Thoracic aorta (tissue), 2 donors: ENCODE measurements at places on chromosomes 11 and 22.

- no peak for DNase-seq
Observed at GRCh38 chr22:22244316-22245250, at the start of gene VPREB1. VPREB1 (plus strand) TSS chr22:22244786; CDS start chr22:22244814, 28 bp downstream.

GRCh38 chr11:102256251-102256650 lies 61.0 kb upstream of the BIRC3 start:
- DNase-seq, result no peak

DNA sequence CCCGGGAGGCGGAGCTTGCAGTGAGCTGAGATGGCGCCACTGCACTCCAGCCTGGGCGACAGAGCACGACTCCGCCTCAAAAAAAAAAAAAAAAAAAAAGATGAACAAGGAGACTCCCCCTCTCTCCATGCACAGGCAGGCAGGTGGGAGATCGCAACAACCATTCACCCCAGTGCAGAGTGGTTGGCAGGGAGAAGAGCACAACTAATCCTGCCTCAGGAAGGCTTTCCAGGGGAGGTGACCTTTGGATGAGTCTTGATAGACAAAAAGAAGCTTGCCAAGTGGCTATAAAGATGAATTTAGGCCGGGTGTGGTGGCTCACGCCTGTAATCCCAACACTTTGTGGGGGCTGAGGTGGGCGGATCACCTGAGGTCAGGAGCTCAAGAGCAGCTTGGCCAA lies 30.0 kb downstream of the FLRT1 start:
- DNase-seq, result no peak

DNA sequence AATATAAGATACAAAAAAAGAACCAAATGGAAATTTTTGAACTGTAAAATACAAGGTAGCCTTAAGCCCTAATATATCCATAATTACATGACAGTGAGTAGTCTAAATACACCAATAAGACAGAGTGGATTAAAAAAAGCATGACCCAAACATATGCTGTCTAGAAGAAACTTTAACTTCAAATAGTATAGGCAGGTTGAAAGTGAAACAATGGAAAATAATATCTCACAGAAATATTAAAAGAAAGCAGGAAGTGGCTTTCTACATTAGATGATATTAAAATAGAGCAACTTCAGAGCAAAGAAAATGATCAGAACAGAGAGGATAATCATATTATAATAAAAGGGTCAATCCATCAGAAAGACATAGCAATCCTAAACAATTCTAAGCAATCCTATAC lies 21.8 kb downstream of the DCUN1D5 start:
- DNase-seq, result no peak

- no peak for DNase-seq
Observed at GRCh38 chr11:111707691-111708067, 58.5 kb downstream of the PPP2R1B start.

DNA sequence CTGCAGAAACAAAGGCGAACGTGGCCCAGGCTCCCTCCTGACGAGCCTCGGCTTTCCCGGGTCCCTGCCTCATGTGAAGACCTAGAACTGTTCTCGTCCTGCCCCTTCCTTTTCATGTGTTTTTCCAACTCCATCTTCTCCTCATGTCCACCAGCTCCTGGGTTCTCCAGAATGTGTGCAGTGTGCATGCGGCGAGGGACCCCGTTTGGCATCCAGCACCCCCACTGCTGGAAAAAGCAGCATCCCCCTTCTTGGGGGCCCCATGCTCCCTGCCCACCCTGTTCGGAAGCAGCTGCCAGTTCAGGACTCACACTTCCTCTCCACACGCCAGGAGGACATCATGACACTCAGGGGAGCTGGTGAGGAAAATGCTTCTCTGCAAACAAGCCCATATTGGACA lies 313.5 kb downstream of the BRD1 start:
- DNase-seq, result no peak

DNA sequence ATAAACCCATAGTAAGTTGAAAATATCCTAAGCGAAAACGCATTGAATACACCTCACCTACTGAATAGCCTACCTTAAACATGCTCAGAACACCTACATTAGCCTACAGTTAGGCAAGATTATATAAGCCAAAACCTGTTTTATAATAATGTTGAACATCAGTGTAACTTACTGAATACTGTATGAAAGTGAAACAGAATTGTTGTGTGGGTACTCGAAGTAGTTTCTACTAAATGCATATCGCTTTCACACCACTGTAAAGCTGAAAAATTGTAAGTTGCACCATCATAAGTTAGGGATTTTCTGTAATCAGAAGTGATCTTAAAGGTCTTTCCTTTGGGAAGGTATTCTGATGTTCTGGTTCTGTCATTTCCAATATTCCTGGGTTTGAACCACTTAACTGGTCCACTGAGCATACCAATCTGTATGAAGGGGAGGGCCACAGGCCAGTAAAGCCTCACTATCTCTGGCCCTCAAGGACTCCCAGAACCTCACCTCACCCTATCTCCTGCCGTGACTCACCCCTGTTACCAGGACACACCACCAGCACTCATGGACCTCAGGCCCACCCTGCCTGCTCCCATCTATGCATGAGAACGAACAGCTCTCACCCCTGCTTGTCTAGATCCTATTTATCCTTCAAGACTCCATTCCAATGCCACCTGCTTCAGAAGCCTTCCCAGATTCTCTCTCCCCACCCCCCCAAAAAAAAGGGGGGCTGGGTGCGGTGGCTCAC lies 70.0 kb downstream of the NAT10 start:
- DNase-seq, result no peak

GRCh38 chr22:25929321-25929878 lies 187.4 kb downstream of the MYO18B start:
- DNase-seq, result no peak

DNA sequence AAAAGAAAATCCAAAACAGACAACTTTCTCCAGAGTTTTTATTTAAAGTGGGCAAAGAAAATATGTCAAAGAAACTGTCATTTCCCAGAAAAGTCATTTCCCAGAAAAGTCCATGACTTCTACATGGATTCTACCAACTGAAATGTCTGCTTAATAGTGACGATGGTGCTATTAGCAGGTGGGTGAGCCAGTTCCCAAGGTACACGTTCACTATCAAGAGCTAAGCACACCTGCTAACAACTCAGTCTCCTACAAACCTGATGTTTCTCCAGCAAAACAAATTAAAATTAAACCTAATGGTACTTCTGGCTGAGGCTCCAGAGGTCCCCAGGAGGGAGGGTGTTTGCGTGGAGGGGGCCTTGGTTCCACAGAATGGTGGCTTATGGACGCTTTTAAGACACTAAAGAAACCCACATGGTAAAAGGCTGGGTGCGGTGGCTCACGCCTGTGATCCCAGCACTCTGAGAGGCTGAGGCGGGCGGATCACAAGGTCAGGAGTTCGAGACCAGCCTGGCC lies 26.8 kb downstream of the POU2AF1 start:
- no peak for DNase-seq

GRCh38 chr11:33507356-33507755 lies 193.3 kb downstream of the C11orf91 start:
- no peak for DNase-seq

GRCh38 chr11:76640501-76640900 lies 30.0 kb downstream of the LRRC32 start:
- DNase-seq, result no peak

- no peak for DNase-seq
Observed at GRCh38 chr11:78384231-78384630, 33.4 kb downstream of the GAB2 start.

GRCh38 chr11:69286374-69287371 lies 7.3 kb upstream of the MYEOV start:
- no peak for DNase-seq

DNA sequence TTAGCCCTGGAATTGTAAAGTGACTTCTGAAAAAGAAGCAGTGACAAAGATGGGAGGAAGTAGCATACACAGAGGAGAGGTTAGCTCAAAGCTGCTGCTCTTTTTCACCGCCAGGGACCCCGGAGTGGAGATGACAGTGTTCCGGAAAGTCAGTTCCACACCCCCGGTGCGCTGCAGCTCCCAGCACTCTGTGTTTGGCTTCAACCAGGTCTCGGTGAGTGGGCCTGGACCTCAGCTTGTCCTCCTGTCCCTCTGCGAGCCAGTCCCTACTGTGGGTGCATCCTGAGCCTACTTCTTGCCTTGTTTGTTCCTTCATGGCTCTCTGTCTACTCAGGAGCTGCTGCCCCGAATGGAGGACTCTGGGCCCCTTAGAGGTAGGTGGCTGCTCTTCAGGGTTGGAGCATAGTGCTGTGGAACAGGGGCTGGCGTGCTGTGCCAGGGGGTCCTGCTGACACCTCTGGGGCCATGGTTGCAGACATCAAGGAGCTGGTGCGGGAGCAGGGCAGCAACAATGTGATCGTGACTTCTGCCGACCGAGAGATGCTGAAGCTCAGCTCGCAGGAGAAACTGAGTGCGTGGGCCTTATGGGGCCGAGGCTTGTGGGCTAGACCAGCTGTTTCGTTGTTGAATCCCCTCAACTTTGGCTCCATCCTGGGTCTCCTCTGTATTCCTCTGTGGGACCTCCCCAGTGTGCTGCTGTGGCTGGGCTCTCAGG lies 1.7 kb downstream of the PCNX3 start:
- DNase-seq, result no peak

GRCh38 chr11:79973721-79974617 lies 533.1 kb upstream of the TENM4 start:
- no peak for DNase-seq

DNA sequence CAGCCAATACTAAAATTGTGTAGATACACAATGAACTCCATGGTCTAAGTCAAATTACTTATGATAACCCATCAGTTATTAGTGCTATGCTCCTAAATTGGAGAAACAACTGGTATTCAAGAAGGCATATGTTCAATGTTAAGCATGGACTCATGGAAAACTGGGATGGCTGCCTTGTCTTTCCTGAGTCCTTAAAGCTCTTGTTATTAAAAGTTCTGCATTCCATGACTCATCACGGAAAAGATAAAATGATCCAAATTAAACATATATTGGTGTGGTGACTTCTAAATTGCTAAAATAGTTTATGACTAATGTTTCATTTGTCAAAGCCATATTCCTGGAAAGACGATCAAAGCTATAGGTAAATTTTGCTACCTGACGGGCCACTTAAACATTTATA lies 9.4 kb upstream of the EI24 start:
- no peak for DNase-seq

GRCh38 chr11:67582011-67582410 lies 1.6 kb upstream of the GSTP1 start:
- DNase-seq, result no peak

DNA sequence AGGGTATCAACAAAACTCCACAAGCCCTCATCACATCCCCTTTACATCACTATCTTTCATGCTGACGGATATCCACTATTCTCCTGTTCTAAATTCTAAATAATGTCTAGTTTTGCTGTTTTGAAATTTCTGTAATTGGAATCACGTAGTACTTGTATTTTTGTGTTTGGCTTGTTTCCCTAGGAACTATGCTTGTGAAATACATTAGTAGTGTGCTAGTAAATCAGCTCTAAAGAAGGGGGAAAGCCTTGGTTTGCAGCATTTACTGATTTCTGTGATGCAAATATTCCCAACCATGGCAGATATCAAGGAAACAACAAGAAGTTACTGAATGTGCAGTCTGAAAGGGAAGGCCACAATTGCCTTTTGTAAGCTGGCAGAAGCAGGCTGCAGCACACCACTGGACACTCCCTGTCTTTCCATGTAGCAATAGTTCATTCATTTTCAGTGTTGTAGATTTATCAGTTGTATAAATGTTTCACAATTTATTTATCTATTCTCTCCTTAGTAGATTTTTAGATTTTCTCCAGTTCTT lies 4.7 kb upstream of the FOLH1 start:
- no peak for DNase-seq

DNA sequence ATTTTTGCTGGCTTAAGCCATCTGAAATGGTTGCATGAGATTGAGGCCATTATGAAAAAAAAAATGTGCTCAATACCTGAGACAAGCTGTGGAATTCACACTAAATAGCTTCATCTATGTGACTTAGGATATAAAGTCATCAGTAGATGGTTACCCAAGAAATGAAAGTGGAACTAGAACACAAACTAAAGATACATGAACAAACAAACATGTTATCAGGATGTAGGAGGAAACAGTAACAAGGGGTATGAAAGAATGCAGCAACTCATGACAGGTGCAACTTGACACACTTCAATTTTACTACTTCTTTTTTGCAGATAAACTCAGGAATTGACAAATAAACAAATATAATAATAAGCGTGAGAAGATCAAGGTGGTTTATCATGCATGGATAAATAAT lies 155.0 kb downstream of the WT1 start:
- no peak for DNase-seq

- no peak for DNase-seq
Observed at GRCh38 chr11:94769880-94770279, 1.7 kb downstream of the AMOTL1 start.

DNA sequence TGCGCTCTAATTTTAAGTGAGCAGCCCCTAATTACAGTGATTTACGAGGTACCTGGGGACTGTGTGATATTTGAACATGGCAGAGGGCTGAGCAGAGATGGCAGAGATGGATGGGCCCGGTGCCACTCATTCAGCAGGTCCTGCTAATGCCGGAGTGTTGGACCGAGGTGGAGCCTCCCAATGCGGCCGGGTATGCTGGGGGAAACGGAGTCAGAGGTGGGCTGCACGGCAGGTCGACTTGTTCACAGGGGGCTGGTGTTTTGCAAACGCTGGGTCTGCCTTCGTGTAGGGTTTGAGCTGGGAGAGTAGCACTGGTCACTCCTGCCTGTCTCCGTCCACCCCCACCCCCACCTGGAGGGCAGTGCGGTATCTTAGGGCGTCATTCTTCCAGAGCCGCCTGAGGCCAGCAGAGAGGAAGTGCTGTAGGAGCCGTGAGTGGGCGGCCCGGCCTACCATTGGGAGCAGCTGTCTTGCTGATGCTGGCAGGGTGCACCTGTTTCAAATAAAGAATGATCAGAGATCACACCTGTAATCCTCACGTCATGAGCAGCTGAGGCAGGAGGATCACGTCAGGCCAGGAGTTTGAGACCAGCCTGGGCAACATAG lies 122.6 kb downstream of the IGLL1 start:
- no peak for DNase-seq

- DNase-seq, result no peak
Observed at GRCh38 chr11:20353829-20354434, 9.6 kb upstream of the HTATIP2 start.

- no peak for DNase-seq
Observed at GRCh38 chr22:48575618-48576332, 1251.9 kb downstream of the BRD1 start.

- no peak for DNase-seq
Observed at GRCh38 chr11:35725885-35726284, 63.3 kb downstream of the TRIM44 start.

GRCh38 chr11:132099692-132100091 lies 729.3 kb downstream of the NTM start:
- DNase-seq, result no peak

DNA sequence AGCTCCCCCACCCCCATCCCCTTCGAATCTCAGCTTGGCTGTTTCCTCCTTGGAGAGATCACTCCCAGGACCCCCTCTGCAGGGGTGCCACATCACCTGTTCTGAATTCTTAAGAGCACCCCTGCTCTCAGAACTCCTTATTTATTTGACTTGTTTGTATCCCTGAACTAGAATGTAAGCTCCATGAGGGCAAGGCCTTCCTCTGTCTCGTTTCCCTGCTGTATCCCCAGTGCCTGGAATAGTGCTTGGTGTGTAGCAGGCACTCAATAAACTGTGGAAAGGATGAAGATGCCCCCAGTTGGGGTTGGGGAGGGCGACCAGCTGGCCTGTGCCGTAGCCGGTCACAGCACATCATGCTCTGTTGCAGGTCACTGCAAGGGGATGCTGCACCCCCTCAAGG lies 3.6 kb upstream of the MDK start:
- no peak for DNase-seq

- DNase-seq, result no peak
Observed at GRCh38 chr11:77233011-77233410, 68.5 kb downstream of the GDPD4 start.
